ENCODE measurements at places on chromosomes 1 and 21.

DNA sequence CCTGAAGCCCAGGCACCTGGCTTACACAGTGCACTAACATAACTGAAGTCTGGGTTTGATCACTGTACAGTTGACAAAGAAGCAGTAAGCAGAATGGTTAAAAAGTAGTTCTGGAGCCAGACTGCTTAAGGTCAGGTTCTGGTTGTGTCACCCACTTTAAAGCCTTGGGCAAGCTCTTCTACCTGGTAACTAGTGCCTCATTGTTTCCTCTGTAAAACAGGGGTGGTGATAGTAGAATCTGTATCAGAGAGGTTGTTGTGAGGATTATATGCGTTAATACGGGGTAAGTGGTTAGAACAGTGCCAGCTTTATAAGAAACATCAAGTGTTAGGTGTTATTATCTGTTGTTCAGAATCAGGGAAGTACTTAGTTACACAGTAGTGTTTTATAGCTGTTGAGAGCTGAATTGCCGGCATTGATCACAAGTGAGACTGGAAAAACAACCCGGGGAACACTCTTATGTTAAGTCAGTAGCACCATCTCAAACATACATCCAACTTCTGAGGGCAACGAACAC, 3.7 kb downstream of the BACH1 start:
- DNase-seq: no peak

DNA sequence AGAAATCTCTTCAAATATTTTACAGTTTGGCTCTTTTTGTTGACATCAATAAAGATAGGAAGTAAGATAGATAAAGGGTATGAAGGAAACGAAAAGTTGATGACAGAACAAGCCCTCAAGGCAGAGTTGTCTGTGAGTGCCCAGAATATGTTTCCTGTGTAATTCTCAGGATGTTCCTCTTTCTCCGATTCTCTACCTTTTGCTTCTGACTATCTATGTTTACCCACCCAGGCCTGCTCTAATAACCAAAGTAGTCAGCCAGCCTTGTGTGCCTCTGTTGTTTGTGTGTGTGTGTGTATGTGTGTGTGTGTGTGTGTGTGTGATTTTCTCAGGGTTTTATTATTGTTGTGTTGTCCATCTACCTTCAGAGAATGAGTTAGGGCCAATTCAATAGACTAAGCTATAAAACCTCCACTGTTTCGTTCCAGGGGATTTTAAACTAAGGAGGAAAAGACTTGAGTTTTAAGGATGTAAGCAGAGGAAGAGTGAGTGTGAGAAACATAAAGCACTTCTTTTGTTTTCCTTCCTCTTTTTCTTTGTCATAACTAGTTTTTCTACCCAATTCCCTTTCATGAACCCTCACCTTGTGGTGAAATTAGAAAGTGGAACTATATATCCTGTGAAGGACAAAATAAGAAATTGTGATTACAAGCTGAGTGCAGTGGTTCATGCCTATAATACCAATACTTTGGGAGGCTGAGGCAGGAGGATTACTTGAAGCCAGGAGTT, 627.4 kb upstream of the NR5A2 start:
- peak; percentile 12 for DNase-seq

DNA sequence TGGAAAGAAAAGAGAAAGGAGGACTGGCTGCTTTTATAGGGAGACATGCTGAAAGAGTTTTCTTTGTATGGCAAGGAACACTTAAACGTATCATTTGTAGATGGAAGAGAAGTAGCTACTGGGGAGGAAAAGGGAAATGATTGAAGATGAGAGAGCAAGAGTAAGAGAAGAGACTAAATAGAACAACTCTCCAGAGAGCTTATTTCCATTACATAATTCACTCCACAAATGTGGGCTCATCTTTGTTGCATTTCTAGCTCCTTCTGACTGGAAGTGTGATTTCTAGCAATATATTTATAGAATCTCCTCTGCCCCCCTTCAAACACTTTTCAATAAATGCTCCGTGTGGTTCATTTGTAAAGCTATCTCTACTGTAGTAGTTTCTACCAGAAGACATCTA, 71.0 kb downstream of the ST6GALNAC5 start:
- DNase-seq: no peak

GRCh38 chr1:39116116-39116607, 88.3 kb upstream of the MACF1 start:
- DNase-seq: no peak

- no peak for DNase-seq
These were observed at the start of gene HSPG2 for GRCh38 chr1:21937034-21937371. HSPG2 (minus strand) TSS chr1:21937310; CDS start chr1:21937217, 93 bp downstream.

DNA sequence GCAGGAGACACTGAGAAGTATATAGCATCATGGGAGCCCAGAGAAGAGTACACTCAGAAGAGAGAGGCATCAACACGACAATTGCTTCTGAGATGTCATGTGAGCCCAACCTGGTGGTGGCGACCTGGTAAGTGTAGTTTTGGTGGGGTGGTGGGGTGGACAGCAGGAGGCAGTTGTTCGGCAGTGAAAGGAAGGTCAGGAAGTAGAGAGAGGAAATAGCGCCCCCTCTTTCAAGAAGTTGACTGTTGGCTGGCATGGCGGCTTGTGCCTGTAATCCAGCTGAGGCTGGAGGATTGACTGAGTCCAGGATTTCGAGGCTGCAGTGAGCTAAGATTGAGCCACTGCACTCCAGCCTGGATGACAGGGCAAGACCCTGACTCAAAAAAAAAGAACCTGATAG, 12.6 kb downstream of the RSPO1 start:
- no peak for DNase-seq

DNA sequence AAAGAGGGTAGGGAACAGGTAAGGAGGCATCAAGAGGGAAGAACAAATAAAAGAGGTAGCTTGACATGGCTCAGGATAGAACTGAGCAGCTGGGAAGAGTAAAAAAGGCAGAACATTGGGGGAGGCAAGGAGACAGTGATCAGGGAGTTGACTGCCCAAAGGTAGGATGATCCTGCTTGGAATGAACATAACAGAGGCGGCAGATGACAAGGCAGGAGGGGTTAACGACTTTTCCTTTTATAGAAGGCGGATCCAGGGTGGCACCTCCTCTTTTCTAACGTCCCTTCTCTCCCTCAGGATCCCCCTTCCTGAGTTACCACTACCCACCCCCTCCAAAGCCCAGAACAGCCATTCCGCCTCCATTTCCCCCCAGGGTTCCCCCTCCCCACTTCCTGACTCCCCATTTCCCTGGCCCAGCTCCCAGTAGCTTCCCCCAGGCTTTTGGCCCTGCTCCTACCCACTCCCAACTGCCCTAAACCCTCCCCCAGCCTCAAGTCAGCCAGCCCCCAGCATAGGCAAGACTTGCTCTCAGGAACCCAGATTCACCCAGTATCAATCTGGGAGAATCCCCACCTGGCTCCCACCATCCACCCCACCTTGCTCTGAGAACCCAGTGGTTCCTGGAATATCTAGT, 769 bp upstream of the ADAMTS4 start:
- DNase-seq: no peak

DNA sequence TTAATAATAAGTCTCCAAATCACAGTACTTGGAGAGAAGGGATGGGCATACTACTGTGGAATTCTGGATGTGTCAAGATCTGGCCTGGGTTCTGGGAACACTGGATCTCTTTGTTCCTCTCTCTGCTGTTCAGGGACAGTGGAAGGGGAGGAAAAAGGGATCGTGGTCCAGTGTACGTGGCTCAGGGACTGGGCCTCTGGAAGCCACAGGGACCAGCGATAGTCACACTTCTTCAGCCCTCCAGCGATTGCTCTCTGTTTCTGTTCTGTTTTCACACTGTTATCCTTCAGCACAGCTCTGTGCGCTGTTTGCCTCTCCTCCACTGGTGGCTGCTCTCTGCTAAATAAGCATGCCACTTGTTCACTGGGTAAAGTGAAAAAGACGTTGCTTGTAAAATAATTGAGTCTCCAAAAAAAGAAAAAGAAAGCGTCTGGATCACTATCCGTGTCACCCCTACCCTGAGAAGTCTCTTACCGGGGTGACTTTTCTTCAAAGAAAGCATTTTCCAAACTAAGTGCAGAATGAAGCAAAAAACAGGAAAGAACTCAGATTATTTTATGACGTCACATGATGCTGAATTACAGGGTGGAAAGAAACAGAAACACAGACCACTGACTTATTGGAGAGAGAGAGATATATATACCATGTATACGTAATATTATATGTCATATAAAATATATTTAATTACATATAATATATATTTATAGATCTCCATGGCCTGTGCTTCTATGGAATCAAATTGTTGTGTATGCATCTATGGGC, 279.4 kb downstream of the RGS7 start:
- DNase-seq: no peak

- DNase-seq: no peak
These were observed 2.0 kb downstream of the PRKAA2 start for GRCh38 chr1:56647106-56647505.

DNA sequence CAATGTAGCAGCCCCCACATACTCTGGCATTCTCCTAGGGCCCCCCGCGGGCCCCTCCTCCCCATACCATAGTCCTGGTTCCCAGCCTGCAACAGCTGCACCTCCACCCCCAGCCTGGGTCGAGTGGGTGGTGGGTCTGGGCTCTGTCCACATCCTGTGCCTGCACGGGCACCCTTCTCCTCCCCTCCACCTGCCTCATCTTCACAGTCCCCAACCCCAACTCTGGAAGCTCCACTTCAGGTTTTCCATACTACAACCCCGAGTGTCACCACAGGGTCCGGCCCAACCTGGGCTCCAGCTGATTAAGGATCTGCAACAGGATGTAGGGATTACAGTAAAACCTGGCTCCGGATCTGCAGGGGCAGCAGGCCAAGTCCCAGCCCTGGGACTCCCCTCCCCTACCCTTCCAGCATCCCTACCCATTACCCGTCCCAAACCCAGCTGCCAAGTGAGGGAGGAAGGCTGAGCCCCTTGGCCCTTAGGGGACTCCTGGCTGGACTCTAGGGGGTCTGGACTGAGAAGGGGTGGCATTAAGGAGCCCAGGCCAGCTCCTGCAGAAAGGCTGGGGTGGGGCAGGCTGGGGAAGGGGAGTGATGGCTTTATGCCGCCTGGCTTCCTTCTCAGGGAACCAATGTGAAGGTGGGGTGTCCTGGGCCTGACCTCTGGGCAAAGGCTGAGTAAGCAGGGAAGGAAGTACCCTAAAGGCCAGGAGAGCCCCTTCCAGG, 116.8 kb downstream of the CASZ1 start:
- no peak for DNase-seq

DNA sequence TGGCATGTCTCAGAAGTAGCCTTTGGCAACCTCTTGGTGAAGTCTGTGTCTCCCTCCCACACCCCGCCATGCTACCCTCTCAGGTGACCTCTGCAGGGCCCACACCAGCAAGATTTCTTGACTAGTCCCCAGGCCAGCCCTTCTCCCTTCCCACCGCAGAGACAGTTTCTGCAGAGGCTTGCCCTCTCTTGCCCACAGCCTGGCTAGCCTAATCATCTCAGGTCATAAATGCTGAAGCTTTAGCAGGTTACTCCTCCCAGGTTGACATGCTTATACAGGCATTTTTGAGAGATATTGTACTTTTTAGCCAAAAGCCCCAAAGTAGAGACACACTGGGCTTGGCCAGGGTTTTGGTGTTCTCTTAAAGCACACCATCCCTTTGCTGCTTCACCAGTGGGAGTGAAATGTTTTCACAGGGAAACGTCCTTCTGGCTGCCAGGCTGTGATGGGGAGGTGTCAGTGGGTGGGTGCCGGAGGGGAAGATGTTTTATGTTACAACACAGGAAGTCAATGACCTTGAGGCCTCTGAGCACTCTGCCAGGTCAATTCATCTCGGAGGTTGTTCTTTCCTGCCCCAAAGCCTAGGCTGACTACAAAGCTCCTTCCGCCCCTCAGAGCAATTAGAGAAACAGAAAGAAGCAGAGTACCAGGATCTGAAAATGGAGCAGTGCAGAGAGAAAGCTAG, 58.5 kb downstream of the STYXL2 start:
- peak; percentile 3 for DNase-seq

DNA sequence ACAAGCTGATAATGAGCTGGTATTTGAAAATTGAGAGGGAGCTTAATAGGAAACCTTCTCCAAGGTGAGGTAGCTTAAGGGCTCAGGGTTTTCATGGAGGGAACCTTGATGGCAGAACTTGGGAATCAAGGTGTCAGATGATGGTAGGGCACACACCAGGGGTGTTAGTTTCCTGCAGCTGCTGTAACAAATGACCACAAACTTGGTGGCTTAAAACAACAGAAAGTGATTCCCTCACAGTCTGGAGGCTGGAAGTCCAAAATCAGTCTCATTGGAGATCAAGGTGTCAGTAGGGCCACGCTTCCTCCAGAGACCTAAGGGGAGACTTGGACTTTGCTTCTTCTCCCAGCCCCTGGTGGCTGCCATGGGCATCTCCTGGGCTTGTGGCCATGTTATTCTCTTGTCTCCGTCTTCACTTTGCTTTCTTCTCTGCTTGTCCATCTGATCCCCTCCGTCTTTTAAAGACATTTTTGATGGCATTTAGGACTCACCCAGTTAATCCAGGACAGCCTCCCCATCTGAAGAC, 45.5 kb downstream of the HUNK start:
- DNase-seq: no peak

DNA sequence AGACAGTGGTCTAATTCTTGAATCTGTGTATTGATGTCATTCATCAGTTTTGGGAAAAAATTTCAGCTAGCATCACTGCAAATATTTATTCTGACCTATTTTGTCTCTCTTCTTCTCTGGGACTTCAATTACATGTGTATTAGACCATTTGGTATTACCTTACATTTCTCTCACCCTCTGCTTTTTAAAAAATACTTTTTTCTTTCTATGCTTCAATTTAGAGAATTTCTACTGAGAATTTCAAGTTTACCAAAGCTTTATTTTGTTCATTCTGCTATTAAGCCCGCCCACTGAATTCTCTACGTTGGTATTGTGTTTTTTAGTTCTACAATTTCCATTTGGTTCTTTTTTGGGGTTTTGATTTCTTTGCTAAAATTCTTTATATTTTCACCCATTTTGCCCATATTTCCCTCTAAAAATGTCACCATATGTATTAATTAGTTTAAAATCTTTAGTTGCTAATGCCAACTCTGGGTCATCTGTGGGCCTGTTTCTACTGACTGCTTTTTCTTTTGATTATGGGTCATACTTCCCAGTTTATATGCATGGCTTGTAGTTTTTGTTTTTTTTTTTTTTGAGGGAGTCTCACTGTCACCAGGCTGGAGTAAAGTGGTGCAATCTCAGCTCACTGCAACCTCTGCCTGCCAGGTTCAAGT, 212.0 kb downstream of the DYRK1A start:
- no peak for DNase-seq

DNA sequence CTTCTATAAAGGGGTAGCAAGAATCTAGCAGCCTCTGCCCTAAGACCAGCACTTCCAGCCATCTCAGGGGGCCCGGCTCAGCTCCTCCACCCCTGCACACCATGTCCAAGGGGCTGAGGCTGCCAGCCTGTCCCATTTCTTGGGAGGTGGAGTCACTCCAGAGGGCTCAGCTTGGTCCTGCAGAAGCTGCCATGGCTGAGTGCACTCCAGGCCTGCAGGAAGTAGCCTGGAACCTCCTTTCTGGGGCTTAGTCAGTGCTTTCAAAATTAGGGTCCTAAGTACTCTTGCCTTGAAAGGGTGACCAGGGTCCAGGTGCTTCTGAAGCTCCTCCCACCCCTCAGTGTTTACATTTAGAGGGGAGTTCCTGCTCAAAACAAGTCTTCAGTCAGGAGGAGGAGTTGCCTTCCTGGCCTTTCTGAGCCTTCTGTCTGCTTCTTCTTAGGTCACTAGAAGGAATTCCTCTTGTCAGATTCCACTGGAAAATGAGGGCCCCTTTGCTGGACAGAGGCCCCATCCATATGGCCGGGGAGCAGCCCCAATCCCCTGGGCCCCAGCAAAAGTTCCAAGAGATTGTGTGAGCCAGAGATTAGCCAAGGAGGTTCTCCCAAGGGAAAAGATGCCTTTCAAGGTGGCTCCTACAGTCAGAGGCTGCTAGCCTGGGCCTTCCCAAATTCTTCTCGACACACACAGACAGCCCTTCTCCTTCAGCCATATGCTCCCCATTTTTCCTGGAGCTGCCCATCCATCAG, 128.1 kb upstream of the VAMP3 start:
- no peak for DNase-seq

Measured in inflammatory macrophage treated with lipopolysaccharide for 1 hour (primary cell).